ENCODE measurements at places on chromosomes 16 and 17.

DNA sequence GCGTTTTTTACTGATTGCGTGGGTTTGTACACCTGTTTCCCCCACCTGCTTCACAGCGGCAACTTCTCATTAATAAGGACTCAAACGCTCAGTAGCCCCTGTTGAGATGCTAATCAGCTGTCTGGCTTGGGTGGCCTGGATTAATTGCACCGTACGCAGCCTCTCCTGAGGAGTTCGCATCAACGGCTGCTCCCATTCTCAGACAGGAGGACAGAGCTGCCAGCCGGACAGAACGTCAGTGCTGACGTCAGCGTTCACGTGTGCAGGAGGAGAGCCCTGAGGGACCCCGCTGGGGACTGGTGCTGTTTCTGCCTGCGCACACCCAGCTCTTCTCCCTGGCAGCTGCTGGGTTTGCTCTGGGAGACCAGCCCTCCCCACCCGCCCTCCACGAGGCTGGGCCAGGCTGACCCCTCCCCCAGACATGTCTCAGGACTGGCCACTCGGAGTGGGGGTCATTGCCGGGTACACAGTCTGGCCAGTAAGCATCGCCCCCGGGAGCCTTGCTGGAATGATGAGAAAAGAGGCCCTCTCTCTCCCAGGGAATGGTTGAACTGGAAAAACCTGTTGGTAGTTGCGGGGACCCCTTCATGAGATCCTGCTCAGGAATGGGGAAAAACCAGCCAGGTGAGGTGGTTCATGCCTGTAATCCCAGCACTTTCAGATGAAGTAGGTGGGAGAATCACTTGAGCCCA is 5.7 kb upstream of the BANP start:
- DNase-seq = no peak

- no peak for DNase-seq
These were observed 11.3 kb downstream of the GINS2 start for GRCh38 chr16:85677383-85677967.

DNA sequence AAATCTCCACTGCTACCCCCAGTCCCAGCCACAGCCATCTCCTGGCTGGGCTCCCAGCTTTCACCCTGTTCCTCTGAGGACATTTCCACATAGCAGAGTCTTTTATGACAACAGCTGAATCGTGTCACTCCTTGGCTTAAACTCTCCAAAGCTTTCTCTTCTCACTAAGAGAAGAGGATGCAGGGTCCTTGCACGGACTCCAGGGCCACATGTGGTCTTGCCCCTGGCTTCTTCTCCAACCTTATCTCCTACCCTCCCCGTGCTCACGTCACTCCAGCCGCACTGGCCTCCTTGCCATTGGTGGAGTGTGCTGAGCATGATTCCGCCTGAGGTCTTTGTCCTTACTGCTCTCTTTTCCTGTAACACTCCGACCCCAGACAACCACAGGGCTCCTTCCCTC is 39.9 kb upstream of the CCDC182 start:
- no peak for DNase-seq

GRCh38 chr17:66932311-66932710 is 32.2 kb upstream of the CACNG4 start:
- DNase-seq = no peak

- no peak for DNase-seq
These were observed 103.5 kb downstream of the ABCC1 start for GRCh38 chr16:16052916-16053315.

- no peak for DNase-seq
These were observed 18.6 kb downstream of the FOXN1 start for GRCh38 chr17:28524476-28525424.
